ENCODE measurements at places on chromosomes 16 and 17. TPM values are rescaled to one million over a fixed set of nuclear protein-coding genes. Genes with fewer than 3 reads are reported as not detected.
A peak's percentile ranks its signal among the peaks of the same experiment; 100 is the strongest.

- H3K27ac ChIP-seq: no peak overlapping the region
- no peaks in the 10 kb centered on the region for H3K27me3 ChIP-seq
- H3K36me3 ChIP-seq: no peaks in the 10 kb centered on the region
Observed at GRCh38 chr16:22296225-22297113, 740 bp upstream of the POLR3E start.

DNA sequence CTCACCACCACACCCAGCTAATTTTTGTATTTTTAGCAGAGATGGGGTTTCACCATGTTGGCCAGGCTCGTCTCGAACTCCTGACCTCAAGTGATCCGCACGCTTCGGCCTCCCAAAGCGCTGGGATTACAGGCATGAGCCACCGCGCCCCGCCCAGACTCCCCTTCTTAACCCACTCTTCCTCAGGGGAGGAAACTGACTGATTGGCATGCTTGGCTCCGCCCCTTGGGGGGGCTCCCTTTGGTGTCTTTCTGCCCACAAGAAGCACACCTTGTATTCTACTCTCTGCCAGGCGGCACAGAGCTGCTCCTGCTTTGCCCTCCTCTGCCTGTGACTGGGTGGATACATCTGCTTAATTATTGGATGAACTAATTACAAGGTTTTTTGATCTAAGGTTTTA lies 4.7 kb upstream of the ASGR2 start:
- no peak for DNase-seq
- H3K27ac ChIP-seq: no peak overlapping the region
- no peaks in the 10 kb centered on the region for H3K27me3 ChIP-seq
- peaks cover 19% of the 10 kb centered on the region for H3K4me1 ChIP-seq

DNA sequence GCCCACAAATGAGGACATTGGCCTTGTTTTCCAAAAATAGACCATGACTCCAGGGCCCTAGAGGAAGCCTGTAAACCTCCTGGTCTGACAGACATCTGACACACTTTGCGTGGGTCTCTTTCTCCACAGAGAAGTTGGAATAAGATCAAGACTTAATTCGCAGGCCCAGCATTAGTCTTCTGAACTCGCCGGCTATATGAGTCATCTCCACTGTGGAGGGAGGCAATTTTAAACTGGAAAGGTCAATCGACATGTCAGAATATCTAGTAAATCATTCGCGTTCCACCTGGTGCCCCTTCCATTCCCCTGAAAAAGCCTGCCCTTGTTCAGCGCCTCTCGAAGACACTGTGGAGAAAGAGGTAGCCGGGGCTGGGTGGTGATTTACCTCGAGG lies 140.1 kb downstream of the CLEC16A start:
- DNase-seq: no peak
- no peak overlapping the region for H3K27ac ChIP-seq
- peaks cover 18% of the 10 kb centered on the region for H3K4me1 ChIP-seq
- no peak overlapping the region for H3K4me3 ChIP-seq

GRCh38 chr16:87076950-87077749 lies 240.0 kb downstream of the C16orf95 start:
- peak; percentile 26 for DNase-seq
- H3K27me3 ChIP-seq: no peaks in the 10 kb centered on the region
- no peak overlapping the region for H3K27ac ChIP-seq
- H3K36me3 ChIP-seq: no peaks in the 10 kb centered on the region
- H3K4me3 ChIP-seq: no peak overlapping the region

- H3K27me3 ChIP-seq: no peaks in the 10 kb centered on the region
- no peak overlapping the region for H3K27ac ChIP-seq
- no peaks in the 10 kb centered on the region for H3K4me1 ChIP-seq
- DNase-seq: no peak
Observed at GRCh38 chr16:49454426-49455180, 81.0 kb downstream of the C16orf78 start.

- no peaks in the 10 kb centered on the region for H3K27me3 ChIP-seq
- H3K4me3 ChIP-seq: no peak overlapping the region
- no peak overlapping the region for H3K27ac ChIP-seq
- no peak for DNase-seq
- no peaks in the 10 kb centered on the region for H3K36me3 ChIP-seq
Observed at GRCh38 chr16:49439050-49439449, 65.4 kb downstream of the C16orf78 start.

DNA sequence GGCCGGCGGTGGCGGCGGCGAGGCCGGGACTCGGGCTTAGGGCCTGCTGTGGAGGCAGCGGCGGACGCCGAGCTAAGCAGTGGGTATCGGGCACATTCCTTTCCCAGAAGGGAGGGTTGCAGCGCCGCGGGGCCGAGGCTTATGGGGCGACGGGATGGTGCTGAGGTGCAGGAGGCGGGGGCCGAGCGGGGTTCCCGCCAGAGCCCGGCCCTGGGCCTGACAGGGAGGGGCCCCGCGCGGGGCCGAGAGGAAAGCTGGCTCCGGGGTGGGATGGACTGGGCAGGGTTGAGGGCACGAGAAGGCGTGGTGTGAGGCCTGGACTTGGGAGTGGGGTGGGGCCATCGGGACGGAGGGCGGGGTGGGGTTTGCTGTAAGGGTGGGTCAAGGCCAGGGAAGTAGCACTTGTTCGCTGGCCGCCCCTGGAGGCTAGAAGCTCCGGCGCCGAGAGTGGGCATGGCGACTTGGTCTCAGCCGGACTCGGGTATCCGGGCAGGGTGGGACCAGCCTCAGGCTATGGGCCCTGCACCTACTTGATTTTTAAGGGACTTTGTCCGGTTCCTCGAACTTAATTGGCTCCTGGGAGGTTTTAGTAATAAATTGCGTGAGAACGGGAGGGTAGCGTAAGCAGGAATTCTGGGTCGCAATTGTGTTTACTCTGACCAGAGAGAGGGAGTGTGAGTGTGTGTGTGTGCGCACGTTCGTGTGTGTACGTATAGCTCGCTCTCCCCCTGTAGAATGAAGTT lies 396 bp downstream of the NFE2L1 start:
- H3K4me1 ChIP-seq: peaks cover 37% of the 10 kb centered on the region
- no peaks in the 10 kb centered on the region for H3K27me3 ChIP-seq
- H3K27ac ChIP-seq: peak overlapping the region; percentile 66
- H3K4me3 ChIP-seq: peak overlapping the region; percentile 69
- peaks cover 26% of the 10 kb centered on the region for H3K36me3 ChIP-seq

DNA sequence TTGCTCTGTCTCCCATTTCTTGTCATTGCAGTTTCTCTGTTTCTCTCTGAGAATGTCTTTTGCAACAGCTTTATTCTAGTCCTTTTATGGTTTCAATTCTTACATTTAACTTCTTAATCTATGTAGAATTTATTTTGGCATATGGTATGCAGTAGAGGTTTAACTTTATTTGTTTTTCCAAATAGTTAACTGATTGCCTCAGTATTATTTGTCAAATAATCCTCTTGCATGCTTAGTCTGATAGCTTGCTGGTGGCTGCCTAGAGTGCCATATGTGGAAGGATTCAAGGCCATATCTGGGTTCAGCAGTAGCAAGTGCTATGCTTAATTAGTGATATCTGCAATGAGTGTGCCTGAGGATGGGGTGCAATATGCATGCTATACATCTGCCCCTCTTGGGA lies 6.9 kb downstream of the SNTB2 start:
- peaks cover 15% of the 10 kb centered on the region for H3K4me1 ChIP-seq
- no peak overlapping the region for H3K4me3 ChIP-seq
- no peak for DNase-seq
- H3K36me3 ChIP-seq: no peaks in the 10 kb centered on the region
- no peaks in the 10 kb centered on the region for H3K27me3 ChIP-seq
- H3K27ac ChIP-seq: no peak overlapping the region

DNA sequence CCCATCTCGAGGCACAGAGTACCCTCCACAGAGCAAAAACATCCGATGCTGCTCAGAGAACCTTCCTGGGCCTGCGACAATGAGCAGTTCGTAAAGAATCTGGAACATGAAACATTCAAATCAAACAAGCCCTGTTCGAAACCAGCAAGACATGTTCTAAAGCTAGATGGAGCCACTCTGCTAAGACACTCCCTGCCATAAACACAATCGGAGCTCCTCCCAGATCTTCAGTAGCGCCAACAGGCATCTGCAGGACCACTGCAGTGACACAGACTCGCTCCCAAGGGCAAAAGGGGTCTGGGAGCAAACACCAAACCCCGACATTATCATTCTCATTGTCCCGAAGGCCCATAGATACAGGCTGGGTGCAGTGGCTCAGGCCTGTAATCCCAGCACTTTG lies 108.7 kb downstream of the ZFHX3 start:
- H3K4me3 ChIP-seq: no peak overlapping the region
- no peaks in the 10 kb centered on the region for H3K36me3 ChIP-seq
- H3K4me1 ChIP-seq: no peaks in the 10 kb centered on the region
- no peaks in the 10 kb centered on the region for H3K27me3 ChIP-seq
- no peak for DNase-seq
- no peak overlapping the region for H3K27ac ChIP-seq

DNA sequence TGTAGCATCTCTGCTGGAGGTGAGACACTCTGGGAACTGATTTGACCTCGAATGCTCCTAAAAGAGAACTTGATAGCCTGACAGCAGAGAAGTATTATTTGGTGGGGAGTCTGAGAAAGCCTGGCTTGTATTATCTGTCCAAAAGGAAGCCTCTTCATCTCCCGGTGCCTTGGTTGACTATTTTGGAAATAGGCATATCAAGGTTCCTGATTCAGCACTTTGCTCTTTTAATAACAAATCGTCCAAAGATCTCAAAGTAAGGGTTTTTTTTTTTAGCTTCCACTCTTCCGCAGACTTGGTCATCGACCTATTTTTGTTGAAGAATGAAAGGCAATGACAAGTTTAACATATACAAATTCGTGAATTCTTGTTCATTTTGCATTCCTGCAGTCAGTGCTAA lies 14.8 kb downstream of the TMEM186 start:
- no peak overlapping the region for H3K27ac ChIP-seq
- no peaks in the 10 kb centered on the region for H3K27me3 ChIP-seq
- H3K4me1 ChIP-seq: no peaks in the 10 kb centered on the region
- H3K36me3 ChIP-seq: peaks cover 2% of the 10 kb centered on the region
- H3K4me3 ChIP-seq: no peak overlapping the region

GRCh38 chr17:31845291-31845690 lies 13.8 kb downstream of the COPRS start:
- no peak for DNase-seq
- H3K27ac ChIP-seq: no peak overlapping the region
- H3K4me3 ChIP-seq: no peak overlapping the region
- H3K36me3 ChIP-seq: no peaks in the 10 kb centered on the region

DNA sequence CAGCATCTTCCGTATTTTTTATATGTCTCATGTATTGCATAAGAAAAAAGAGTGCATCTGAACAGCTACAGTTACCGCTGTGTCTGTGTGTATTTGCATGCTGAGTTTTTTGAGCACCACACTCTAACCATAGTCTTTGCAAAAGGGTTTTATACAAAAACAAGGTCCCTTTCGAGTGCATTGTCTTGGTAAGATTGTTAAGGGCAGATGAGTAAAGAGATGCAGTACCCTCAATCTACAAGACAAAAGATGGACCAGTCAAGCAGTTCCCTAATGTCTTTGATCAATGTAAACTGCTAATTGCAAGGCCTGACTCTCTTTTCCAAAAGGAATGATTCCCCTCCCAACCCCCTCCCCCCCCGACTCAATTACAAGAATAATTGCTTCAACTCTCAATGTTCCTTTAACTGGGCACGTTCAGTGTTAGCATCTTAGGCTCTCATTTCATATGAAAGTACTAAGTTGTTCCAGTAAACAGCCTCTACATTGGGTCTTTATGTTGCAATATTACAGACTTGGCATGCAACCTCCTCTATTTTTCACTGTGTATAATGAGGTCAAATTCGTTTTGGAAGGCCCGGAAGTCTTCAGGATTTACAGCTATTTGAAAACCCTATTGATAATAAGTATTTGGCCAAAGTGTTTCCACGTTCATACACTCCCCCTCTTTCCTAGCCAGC lies 471.4 kb upstream of the RBFOX1 start:
- H3K27me3 ChIP-seq: no peaks in the 10 kb centered on the region
- no peak overlapping the region for H3K27ac ChIP-seq
- H3K36me3 ChIP-seq: no peaks in the 10 kb centered on the region
- H3K4me3 ChIP-seq: no peak overlapping the region
- no peaks in the 10 kb centered on the region for H3K4me1 ChIP-seq

- no peak overlapping the region for H3K27ac ChIP-seq
- no peaks in the 10 kb centered on the region for H3K36me3 ChIP-seq
- H3K4me1 ChIP-seq: no peaks in the 10 kb centered on the region
- no peaks in the 10 kb centered on the region for H3K27me3 ChIP-seq
Observed at GRCh38 chr16:67302076-67302475, 22.7 kb downstream of the PLEKHG4 start.

DNA sequence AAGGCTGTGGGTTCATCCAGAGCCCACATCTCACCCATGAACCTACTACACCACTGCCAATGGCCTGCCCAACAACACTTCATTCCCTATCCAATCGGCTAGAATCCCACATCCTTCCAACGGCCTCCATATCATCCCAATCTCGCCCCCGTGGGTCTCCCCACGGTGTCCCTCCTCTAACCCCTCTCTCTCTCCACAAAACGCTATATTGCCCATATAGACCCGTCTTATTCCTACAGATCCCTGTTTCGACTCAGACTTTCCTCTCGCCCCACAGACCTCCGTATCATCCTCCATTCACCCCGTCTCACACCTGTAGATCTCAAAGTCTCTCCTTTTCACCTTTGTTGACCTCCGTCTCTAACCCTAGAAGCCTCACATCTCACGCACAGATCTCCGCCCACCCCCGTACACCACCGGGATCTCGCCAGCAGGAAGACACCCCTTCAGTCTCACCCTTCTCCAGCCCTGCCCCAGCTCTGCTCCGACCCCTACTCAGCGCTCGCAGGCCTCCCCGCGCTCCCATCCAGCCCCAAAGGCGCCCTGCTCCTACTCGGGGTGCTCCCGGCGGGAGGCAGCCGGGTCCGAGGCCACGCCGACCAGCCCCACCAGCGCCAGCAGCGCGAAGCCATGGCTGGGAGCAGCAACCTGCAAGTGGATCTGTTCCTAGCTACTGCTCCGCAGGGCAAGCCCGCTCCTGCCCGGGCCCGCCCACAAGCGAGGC lies at the start of gene FDXR:
Gene FDXR, minus strand, starts transcription at position 682 of the 724 bp plus-strand sequence. Its CDS starts 50 bp downstream, at position 632.
- peaks cover 17% of the 10 kb centered on the region for H3K4me1 ChIP-seq
- no peaks in the 10 kb centered on the region for H3K36me3 ChIP-seq
- H3K27me3 ChIP-seq: no peaks in the 10 kb centered on the region
- peak within 1 kb of the TSS; percentile 91 for H3K27ac ChIP-seq

The LDHD gene
- total RNA-seq: 0.12 TPM

The VTN gene
- not detected for total RNA-seq

The CEP20 gene
- 23.1 TPM for total RNA-seq

The FOXN1 gene
- not detected for total RNA-seq

The OTOA gene
- not detected for total RNA-seq

The KRT15 gene
- total RNA-seq: not detected

The MYCBPAP gene
- 4.9 TPM for total RNA-seq

The NHERF1 gene
- total RNA-seq: 362 TPM

The NPIPB8 gene
- not detected for total RNA-seq

The PDILT gene
- total RNA-seq: not detected

Data from natural killer cell (primary cell).